ENCODE measurements at places on chromosomes 4 and X. TPM values are rescaled to one million over a fixed set of nuclear protein-coding genes. Genes with fewer than 3 reads are reported as not detected.

The SLITRK4 gene
- total RNA-seq = 0.07 TPM

The CCKAR gene
- not detected for total RNA-seq

The HTN1 gene
- not detected for total RNA-seq

The TSPAN7 gene
- 3.4 TPM for total RNA-seq

The COL4A5 gene
- 93.7 TPM for total RNA-seq

The FANCB gene
- total RNA-seq = 2.3 TPM

The KLHL13 gene
- 8.1 TPM for total RNA-seq

The TEX13B gene
- not detected for total RNA-seq

The NLGN4X gene
- not detected for total RNA-seq

The CFP gene
- total RNA-seq = 0.21 TPM

The EMCN gene
- total RNA-seq = not detected

All from airway epithelial cell (primary cell).